DMS 273 treated with DMSO at 0.1 percent for 48 hours (cell line): ENCODE measurements at places on chromosomes 13 and 19.

- DNase-seq: no peak
Observed at GRCh38 chr13:101552786-101553185, 100.3 kb downstream of the ITGBL1 start.

DNA sequence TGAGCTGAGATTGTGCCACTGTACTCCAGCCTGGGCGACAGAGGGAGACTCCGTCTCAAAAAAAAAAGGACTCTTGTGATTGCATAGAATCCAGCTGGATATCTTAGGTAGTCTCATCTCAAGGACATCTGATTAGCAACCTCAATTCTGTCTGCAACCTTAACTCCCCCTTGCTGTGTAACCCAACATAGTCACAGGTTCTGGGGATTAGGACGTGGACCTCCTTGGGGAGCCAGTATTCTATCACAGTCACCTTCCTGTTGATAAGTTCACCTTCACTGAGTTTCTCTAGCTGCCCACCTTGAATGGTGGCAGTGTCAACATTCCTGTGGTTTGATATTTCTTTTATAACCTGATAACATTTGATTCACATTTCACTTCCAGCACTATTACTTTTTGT, 27.2 kb downstream of the GPR18 start:
- DNase-seq: no peak

DNA sequence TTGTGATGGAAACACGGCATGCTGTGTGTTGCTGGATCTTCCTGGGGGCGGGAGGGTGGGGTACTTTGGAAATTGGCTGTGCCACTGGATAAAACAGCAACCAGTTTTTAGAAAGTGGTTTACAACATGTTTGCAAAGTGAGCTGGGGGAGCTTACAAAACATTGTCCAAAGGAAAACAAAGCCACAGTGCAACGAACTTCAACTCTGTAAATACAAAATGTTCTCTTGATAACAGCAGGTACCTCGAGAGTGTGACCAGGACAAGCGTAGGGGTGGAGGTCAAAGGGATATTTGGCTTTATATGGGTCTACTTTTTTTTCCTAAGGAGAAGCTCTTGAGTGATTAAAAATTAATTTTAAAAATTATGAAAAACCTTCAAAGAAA, 2.5 kb downstream of the IGSF23 start:
- DNase-seq: no peak

GRCh38 chr13:94487043-94487442, 7.6 kb upstream of the DCT start:
- DNase-seq: no peak

GRCh38 chr13:49146950-49147355, 73.2 kb upstream of the MLNR start:
- no peak for DNase-seq

GRCh38 chr13:40247845-40248244, 418.6 kb downstream of the FOXO1 start:
- no peak for DNase-seq

DNA sequence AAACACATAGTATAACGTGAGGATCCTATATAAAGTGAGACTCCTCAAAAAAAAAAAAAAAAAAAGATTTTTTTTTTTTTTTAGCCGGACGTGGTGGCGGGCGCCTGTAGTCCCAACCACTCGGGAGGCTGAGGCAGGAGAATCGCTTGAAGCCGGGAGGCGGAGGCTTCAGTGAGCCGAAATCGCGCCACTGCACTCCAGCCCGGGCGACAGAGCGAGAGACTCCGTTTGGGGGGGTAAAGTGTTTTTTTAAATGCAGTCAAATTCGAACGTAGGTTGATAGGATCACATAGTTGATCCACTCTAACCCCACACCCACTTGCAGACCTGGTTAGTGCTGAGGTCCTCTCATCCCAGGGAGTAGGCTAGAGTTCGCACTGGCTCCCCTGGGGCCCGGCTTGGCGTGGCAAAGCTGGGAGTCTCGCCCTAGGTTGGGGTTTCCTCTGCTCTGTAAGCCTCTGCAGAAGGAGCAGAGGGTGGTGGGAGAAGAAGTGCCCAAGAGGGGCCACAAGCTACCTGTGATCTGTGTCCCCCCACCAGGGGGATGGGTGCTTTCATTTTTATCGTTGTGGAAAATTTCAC, 6.5 kb downstream of the RNF225 start:
- no peak for DNase-seq

DNA sequence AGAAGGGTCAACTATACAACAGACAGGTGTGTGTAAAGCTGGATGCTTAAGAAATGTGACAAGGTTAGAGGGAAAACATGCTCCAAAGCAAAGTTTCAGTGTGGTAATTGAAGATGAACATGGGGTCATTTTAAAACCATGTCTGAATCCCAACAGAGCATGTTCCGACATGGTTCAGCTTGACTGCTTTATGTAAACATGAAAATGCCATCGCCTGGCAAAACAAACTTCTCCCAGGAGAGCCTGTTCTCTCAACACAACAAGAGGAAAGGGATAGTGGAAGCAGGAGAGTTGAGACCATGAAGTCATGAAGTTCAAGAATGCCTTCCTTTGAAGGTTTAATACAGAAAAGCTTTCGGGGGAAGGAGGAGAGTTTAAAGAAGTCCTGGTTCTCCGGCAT, 85.8 kb downstream of the EPSTI1 start:
- no peak for DNase-seq

DNA sequence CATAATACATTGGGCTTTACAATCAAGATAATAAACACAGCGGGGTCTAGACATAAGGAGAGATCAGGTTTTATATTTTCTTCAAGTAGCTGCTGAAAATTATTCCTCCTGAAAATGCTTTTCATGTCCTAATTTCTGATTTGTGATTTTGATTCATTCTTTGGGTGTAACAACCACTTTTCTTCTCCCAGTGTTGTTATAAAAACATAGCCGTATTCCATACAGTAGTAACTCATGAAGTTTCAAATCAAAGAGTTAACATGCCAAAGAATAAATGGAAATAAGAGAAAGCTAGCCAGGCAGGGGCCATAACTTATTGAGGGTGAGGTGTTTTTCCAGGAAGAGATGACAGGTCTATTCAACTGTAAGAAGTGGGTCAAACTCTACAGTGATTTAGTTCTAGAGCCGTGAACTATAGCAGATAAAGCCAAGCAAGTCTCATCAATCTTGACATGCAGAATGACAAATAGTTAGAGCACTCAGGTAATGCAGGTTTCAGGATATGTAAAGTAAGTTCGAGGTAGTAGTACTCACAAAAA, 934.4 kb upstream of the SLITRK1 start:
- DNase-seq: no peak

GRCh38 chr19:55451163-55451964, 8.3 kb upstream of the SHISA7 start:
- no peak for DNase-seq

GRCh38 chr19:41932720-41933332, 4.6 kb upstream of the ERFL start:
- peak; percentile 69 for DNase-seq

DNA sequence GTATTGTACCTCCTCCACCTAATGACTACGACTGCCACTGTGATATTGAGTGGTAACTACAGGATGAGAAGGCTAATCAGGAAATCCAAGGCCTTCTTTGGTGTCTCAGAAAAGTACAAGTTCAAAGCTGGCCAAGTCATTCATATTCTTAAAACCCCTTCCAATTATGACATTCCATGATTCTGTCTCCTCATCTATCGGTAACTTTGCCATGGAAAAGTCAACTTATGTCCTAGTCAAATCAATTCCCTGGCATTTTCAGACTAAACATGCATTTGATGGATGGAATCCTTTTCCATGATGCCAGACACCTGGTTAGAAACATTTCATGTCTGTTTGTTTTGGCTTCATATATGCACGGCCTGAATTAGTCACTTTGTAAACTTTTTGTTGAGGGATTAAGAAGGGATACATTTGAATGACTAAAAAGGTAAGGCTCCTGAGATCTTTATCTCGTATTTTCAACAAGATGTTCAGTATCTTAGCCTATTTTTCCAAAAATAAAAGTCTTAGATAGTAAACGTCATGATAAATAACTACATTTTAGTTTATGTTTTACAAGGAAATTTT, 186.5 kb downstream of the NHLRC3 start:
- no peak for DNase-seq

DNA sequence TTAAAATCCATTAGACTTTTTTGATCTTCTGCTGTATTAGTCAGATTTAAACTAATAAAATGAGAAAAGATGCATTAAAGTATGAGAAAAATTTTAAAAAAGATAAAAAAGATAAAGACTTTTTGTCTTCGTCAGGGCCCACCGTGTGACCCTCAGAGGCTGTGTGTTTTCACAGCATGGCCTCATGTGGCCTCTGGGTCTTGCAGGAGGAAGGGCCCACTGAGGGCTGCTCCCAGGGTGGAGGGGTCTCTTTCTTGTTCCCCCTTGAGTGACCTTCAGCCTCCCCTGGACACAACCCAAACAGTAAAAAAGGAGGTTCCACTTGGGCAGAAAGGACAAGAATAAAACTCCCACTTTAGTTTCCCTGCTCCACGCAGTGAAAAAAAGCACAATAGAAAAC, 57.1 kb upstream of the RANBP3 start:
- no peak for DNase-seq

- no peak for DNase-seq
Observed at GRCh38 chr13:50378509-50379044, 363.3 kb downstream of the KCNRG start.

DNA sequence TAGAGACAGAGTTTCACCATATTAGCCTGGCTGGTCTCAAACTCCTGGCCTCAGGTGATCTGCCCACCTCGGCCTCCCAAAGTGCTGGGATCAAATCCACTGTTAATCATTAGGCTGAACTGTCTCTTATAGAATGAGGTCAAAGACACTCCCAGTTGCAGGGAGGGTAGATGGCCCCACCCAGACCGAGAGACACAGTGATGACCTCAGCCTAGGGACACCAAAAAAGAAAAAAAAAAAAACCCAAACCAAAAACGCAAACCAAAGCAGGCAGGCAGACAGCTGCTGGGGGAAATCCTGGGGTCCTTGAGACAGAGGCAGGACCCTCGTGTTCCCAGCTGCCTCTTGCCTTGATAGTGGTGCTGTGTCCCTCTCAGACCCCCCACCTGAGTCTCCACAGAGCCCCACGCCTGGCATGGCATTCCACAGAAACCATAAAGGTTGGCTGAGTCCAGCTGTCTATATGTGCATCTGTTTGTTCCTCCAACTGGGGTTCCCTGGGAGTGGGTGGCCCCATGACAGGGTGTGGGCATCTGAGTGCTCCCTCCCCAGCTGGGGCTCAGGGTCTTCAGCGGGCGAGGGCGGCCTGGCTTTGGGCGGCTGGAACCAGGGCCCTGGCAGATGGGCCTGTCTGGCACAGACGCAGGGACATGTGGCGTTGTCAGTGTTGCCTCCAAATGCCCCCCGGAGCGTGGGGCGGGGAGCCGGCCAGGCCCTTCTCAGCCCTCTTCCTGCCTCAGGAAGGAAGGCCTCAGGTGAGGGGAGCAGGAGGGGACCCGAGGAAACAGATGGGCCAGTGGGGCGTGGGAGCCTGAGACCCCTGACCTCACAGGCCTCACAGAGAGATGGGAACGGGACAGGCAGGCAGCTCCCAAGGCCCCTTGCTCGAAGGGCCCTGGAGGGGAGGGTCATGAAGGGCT, 5.2 kb downstream of the DAND5 start:
- DNase-seq: peak; percentile 85
